Effector memory CD4-positive, alpha-beta T cell (primary cell): ENCODE measurements at places on chromosomes 6 and 20.

- DNase-seq = no peak
Observed at GRCh38 chr20:1918491-1919165, 23.4 kb downstream of the SIRPA start.

DNA sequence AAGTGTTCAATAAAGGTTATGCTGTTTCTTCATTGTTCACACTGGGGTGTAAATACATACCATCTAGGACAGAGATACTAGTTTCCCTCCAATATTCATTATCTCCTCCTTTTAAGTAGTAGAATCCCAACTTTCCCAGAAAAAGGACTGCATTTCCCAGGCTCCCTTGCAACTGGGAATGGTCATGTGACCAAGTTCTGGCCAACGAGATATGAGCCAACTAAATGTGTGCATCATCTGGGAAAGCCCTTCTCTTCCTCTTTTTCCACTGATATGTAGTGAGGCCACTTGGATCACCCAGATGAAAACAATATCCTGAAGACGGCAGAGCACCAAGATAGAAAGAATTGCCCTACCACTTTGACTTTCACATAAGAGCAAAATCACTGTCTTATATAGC lies 97.9 kb upstream of the PTPRT start:
- no peak for DNase-seq

DNA sequence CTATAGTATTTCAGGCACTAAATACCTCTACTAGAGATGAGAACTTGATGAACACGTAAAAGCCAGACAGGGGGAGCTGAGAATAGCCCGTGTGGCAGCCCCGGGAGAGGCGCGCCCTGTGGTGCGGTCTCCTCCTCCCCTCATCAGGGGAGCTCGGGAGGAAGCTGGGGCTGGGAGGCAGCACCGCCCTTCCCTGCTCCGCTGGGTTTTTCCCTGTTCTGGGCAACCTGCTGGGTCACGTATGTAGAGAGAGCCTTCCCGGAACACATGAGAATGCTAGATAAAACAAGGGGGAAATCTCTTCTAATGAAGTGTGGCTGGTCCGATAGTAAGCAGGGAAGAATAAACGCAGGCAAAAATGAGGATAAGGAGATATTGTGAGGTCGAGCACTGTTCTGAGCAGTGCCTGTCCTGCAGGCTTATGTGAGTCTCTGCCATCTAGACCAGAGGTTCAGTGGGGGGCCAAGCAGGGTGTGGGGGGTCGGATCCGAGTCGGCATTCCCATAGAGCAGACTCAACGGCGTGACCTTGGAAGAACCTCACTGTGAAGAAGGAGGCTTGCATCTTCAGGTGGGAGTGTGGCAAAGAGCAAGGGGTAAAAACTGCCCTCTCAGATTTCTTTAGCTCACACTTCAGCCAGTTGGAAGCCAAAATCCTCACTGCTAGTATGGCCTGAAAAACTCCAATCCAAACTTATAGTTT lies 13.4 kb upstream of the RPS6KA2 start:
- no peak for DNase-seq

- no peak for DNase-seq
Observed at GRCh38 chr20:45626540-45626939, 3.0 kb upstream of the WFDC10A start.

DNA sequence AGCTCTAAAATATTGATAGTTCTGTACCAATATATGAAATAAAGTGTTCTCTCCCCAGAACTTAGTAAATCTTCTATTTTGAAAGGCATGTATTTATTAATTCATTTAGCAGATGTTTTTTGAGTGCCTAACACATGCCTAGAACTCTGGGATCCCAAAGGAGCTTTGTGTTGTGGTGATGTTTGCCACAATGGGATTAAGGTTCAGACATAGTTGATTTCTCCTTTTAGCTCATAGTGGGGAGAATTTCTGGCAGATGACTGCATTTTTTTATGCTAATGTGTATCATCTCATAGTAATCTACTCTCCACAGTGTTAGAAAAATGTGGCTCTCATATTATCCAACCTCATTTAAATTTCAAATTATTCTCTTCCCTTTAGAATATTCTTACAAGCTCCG lies 21.7 kb downstream of the MYB start:
- no peak for DNase-seq
